ENCODE measurements at places on chromosomes 7 and 10. TPM values are rescaled to one million over a fixed set of nuclear protein-coding genes. Genes with fewer than 3 reads are reported as not detected.
A peak's percentile ranks its signal among the peaks of the same experiment; 100 is the strongest.

Gene PIP
- not detected for total RNA-seq

DNA sequence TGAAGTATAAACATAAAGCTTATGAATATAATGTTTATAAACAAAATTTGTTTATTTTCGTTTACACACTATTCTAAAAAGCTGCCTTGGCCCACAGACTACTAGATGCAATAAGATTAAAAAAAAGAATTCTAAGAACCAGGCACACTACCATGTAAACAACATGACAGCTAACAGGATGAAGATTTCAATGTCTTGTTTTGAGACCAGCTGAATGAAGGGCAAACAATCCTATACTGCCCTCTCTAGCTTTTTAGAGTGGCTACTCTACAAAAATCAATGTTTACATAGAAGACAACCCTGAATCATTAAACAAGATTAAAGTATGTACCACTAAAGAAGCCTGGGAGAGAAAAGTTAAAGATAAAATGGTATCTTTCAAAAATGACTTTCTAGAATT, 38.6 kb downstream of the SLC25A40 start:
- no peak for DNase-seq

DNA sequence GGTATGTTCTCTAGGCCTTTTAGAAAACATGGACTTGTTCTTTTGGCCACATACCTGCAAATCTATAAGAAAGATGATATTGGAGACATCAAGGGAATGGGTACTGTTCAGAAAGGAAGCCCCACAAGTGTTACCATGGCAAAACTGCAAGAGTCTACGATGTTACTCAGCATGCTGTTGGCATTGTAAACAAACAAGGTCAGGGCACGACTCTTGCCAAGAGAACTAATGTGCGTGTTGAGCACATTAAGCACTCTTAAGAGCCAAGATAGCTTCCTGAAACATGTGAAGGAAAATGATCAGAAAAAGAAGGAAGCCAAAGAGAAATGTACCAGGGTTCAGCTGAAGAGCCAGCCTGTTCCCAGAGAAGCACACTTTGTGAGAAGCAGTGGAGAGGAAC, 37.1 kb downstream of the SDK1 start:
- no peak for DNase-seq

DNA sequence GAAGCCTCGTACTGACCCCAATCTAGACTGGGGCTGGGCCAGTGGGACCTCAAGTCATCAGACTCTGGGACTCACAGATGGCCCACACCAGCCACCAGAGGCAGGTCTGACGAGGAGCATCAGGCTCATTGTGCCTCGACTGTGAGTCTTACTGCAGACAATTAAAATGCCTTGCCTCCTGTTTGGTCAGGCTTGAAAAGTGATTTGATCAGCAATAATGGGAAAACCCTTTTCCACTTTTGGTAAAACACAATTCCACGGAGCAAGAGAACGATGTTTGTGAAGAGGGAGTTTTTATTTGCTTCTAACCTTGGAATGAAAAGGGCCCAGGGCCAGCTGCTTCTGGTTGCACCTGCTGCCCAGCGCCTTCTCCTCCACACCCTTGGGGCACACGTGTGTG, 43.9 kb downstream of the C10orf143 start:
- DNase-seq = no peak

Gene KCND2
- total RNA-seq = not detected

DNA sequence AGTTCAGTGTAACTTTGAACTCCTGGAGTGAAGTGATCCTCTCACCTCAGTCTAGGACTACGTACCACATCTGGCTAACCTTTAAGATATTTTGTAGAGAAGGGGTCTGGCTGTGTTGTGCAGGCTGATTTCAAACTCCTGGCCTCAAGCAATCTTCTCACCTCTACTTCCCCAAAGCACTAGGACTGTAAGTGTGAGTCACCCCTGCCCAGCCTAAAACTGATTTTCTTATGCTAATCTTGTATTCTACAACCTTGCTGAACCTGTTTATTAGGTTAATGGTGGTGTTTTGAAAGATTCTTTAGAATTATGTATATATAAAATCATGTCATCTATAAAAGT, 58.0 kb downstream of the LCOR start:
- no peak for DNase-seq

GRCh38 chr10:116542007-116542677, 3.6 kb upstream of the PNLIP start:
- DNase-seq = no peak

Gene SUGCT
- total RNA-seq = 13.1 TPM

- DNase-seq = no peak
Measured at GRCh38 chr7:84746353-84746752, 440.5 kb downstream of the SEMA3D start.

Gene LRRTM3
- not detected for total RNA-seq

DNA sequence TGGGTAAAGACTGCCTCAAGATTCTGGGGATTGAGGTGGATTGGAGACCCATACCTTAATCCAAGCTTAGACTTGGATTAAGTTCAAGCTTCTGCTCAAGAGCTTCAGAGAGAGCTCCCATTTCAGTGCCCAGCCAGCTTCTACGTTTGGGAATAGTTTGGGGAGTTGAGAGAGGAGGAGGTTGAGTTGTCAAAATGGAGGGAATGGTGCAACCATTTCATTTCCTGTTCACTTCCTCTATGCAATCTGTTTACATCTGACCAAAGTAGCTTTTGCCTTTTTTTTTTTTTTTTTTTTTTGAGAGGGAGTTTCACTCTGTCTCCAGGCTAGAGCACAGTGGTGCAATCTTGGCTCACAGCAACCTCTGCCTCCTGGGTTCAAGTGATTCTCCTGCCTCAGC, 65.8 kb downstream of the ENTPD1 start:
- DNase-seq = no peak

Gene H2BK1
- not detected for total RNA-seq

GRCh38 chr7:79734181-79734580, 280.7 kb upstream of the MAGI2 start:
- DNase-seq = peak; percentile 17

DNA sequence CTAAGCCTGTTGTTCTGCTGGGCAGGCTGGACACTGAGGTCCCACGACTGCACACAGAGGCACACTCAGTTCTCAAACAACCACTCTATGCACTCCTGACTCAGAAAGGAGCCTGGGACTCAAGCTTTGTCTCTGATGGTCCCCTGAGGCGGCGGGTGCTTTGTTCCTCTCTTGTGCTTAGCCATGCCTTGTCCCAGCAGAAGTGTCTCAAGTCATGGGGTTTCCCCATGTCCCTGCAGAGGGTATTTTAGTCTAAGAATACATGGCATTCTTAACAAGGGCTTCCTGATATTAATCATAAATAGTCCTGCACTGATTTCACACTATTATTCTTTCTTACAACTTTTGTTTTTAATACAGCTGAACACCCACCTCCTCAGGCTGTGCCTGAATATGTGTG, 72.5 kb downstream of the CXCL12 start:
- DNase-seq = no peak

Gene CDC14C
- not detected for total RNA-seq

DNA sequence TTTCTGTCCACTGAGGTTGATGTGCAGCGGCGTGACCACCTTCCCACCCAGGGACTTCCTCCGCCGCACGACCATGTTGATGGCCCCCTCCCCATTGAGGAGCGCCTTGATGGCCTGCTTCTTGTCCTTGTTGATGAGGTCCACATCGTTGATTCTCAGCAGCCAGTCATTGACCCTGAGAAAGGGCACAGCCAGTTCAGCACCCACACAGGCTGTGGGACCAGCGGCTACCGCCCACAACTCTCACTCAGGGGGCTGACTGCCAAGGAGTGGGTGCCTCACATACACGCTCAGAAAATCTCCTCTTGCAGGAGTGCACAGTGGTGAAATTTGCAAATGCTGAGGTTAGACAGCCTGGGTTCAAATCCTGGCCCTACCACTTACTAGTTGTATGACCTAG, 97.2 kb downstream of the DLG5 start:
- no peak for DNase-seq

Gene UMAD1
- 6.5 TPM for total RNA-seq

DNA sequence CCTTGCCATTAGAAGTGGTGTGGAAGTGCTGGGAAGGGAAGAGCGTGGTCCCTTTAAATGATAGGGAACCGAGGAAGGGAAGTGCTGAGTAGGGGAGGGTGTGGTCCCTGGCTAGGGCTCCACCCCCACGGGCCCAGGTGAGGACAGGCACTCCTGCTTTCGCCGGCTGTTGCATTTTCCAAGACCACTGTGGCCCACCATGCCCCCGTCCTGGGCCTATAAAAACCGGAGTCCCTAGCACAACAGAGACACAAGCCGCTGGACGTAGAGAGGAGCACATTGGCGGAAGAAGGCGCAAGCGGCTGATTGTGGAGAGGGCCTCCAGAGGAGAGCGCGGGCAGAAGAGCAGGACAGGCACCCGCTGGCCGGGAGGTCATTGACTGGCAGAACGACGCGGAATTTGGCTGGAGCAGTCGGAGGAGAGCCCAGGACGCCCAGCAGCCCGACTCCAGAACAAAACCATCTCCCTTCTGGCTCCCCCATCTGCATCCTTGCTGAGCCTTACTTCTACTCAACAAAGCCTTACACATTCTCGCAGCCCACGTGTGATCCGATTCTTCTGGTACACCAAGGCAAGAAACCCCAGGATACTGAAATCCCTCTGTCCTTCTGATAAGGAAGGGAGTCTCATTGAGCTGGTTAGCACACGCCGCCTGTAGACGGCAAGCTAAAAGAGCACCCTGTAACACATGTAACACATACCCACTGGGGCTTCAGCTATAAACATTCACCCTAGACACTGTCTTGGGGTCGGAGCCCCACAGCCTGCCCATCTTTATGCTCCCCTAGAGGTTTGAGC, 146.2 kb upstream of the LYZL1 start:
- no peak for DNase-seq

- DNase-seq = peak; percentile 88
Measured at GRCh38 chr10:52883996-52884871, 111.7 kb upstream of the MBL2 start.

DNA sequence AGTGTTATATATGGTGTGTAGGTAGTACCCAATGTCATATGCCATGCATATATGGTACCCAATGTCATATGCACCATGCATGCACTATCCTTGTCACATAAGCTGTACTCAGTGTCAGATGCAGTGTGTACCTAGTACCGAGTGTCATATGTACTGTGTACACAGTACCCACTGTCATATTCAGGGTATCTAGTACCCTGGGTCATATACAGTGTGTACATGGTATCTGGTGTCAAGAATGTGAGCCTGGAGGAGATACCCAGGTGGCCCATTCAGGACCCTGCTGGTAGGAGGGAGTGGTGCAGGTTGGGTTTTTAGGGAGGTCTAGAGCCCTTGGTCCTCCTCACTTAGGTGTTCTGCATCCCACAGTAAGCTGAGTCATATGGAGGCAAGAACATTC, 1.8 kb downstream of the ZMYND11 start:
- no peak for DNase-seq

Gene SNX10
- 3.8 TPM for total RNA-seq

- DNase-seq = no peak
Measured at GRCh38 chr7:139777133-139777891, 486 bp downstream of the HIPK2 start.

Gene AZGP1
- total RNA-seq = not detected

DNA sequence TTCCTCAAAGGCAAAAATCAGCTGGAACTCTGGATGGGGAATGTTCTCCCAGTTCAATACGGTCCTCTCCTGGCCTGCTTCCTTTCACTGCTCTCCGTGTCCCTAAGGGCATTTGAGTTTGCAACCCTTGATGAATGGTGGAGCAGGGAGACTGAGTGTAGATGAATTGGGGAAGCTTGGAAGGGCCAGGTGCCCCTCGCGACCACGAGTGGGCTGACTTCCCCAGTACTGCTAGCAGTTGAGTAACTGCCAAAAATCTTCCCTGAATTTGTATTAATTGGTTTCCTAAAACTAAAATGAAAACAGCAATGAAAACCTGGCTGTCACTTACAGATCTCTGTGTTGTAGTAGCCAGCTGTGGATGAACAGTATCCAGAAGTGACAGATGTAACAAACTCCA, 13.6 kb downstream of the IRF5 start:
- DNase-seq = no peak

Gene SPDYE5
- total RNA-seq = not detected

Gene PNLIP
- total RNA-seq = not detected

DNA sequence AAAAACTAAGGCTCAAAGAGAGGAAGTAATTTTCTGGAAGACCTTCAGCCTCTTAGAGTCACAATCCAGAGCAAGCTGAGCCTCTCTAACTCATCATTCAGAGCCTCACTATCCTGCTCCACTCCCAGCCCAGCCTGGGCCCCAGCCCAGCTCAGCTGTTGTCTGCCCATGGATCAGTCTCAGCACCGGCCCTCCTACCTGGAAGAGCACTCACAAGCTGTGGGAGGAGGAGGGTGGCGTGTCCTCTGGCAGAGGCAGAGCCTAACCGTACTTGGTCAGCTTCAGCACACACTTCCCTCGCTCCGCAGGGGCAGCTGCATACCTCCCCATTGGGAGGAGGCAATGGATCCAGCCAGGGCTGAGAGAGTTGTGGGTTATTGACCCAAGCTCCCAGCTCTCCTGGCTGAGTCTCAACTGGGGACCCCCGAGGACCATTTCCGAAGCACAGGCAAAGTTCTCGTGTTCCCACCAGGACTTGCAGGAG, 66.7 kb upstream of the GPR26 start:
- no peak for DNase-seq

Gene SH2B2
- total RNA-seq = 0.90 TPM

DNA sequence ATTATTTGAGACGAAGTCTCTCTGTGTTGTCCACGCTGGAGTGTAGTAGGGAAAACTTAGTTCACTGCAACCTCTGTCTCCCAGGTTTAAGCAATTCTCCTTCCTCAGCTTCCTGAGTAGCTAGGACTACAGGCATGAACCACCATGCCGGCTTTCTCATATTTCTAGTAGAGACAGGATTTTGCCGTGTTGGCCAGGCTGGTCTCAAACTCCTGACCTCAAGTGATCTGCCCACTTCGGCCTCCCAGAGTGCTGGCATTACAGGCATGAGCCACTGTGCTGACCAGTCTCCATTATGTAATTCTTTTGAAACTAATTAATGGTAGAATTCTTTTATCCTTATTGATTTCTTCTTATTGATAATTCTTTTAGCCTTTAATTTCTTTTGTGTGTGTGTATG, 32.5 kb downstream of the PCLO start:
- no peak for DNase-seq

Gene FAM241B
- 4.1 TPM for total RNA-seq

Gene FGFBP3
- 1.4 TPM for total RNA-seq

Gene OR6V1
- not detected for total RNA-seq

GRCh38 chr7:6614953-6615722, at the start of gene ZNF853:
TSS of gene ZNF853 (plus strand) at chr7:6615610. CDS start at chr7:6616175, 565 bp downstream.
- DNase-seq = no peak

Data from HT1080 (cell line).